ENCODE measurements at places on chromosomes 1 and 21.

- peak; percentile 17 for DNase-seq
These were observed 80.0 kb downstream of the NDUFS5 start for GRCh38 chr1:39105841-39106765.

- no peak for DNase-seq
These were observed 139.7 kb upstream of the BEND5 start for GRCh38 chr1:48916130-48917069.

- DNase-seq, result peak; percentile 75
These were observed 5.3 kb upstream of the SLC6A9 start for GRCh38 chr1:44036409-44037139.

GRCh38 chr1:116878804-116879477, 30.8 kb upstream of the PTGFRN start:
- DNase-seq, result no peak

DNA sequence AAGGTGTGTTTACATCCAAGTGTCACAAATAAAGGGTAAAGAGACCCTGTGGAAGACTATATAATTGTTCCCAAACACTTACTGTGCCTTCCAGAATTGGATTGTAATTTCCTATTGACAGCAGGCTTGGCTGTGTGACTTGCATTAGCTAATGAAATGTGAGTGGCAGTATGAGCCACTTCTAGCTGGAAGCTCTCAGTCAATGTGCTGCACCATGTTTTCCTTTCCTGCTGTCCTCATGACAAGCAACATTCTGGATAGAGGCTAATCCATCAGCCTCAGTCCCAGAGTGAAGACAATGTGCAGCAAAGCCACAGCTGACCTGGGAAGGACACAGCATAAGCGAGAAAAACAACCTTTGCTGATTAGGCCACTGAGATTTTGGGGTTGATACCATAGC, 5.9 kb upstream of the FOXJ3 start:
- no peak for DNase-seq

Data from CD8-positive, alpha-beta memory T cell (primary cell).